Sciatic nerve (tissue), 2 donors: ENCODE measurements at places on chromosomes 2 and 18. TPM values are rescaled to one million over a fixed set of nuclear protein-coding genes. Genes with fewer than 3 reads are reported as not detected.
A peak's percentile ranks its signal among the peaks of the same experiment; 100 is the strongest.

- DNase-seq, result no peak
Measured at GRCh38 chr2:152638590-152638989, 78.7 kb downstream of the PRPF40A start.

- DNase-seq, result no peak
Measured at GRCh38 chr2:33058716-33059470, 112.1 kb downstream of the LTBP1 start.

GRCh38 chr2:95344656-95345055, 47.5 kb downstream of the KCNIP3 start:
- peak; percentile 18 for DNase-seq

GRCh38 chr2:231691251-231691772, 17.0 kb upstream of the PTMA start:
- no peak for DNase-seq

Gene NETO1
- total RNA-seq, result 6.0 TPM
